ENCODE measurements at places on chromosomes 1 and 21.

DNA sequence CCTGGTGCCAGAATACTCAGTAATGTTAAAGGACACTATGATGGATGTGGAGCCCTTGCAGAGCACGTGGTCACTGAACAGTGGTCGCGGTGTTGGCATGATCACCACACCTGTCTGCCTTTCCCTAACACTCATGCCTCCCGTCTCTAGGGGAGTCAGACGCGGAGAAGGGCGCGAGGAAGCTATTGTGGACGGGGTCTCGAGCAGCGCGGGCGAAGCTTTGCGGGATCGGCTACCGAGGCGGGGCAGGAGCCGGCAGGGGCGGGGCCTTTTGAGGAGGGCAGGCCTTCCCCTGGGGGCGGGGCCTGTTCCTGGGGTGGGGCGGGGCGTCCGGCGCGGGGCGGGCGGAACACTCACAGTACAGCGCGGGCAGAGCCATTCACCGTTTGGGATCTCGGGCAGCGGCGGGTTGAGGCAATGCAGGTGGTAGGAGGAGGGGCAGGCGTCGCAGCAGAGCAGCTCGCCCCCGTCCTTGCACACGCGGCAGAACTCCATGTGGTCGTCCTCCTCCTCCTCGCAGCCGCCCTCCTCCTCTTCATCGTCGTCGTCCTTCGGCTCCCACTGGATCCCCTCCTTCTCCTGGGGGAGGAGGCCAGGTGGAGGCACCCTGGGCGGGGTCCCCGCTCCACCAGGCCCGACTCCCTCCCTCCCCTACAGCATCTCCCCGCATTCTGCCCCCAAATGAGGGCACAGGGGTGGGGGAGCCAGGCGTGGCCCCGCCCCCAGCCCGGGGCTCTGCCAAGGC lies 31.5 kb downstream of the CHD5 start:
- DNase-seq: peak; percentile 58

DNA sequence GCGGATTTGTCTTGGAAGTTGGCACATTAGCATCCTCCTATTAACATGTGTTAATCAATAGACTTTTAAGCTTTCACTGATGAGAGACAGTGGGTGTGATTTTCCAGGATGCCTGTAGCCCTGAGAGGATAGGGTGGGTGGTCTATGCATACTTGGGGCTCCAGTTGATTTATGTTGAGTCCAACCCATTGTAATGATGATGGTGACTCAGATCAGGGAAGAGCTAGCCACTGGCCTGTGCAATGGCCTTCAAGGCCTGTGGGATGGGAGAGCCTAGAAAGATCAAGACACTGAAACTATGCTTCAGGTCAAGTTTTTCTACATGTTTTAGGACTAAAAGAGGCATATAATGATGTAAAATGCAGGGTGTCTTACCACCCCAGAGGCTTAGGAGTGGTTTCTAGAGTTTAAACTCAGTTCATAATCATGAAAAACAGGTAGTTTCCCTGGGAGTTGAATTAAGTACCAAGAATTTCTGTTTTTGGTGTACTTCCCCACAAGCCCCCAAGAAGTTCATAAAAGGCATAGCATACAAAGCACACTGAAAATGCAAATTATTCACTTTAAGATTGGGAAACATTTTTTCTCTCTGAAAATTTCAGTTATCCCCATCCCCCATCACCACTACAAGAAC lies 19.9 kb downstream of the BEND5 start:
- no peak for DNase-seq

DNA sequence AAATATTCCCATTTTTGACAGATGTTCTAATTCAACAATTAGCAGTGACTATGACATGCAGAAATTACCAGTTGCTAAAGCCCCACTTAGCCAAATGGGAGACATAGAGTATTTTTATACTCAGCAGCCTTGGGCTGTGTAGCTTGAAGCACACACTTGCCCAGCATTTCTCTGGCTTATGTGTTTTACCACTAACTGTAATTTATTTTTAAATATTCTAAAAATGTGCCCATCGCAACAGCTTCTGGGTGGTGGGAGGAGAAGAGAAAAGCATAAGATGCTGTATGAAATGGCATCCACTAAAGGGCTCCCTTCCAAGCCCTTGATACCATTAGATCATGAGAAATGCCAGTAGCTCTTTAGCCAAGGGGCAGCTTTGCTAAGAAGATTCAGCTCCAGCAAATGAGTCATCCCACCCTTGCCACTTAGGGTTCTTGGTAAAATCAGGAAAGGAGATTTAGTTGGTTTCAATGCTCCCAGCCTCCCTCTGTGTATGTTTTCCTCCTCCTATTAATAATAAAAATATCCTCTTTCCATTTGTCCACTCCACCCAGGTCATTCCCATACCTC lies 462.7 kb upstream of the DEPDC1 start:
- DNase-seq: no peak

- DNase-seq: no peak
These were observed 41.5 kb downstream of the LRRC53 start for GRCh38 chr1:74470936-74471335.

DNA sequence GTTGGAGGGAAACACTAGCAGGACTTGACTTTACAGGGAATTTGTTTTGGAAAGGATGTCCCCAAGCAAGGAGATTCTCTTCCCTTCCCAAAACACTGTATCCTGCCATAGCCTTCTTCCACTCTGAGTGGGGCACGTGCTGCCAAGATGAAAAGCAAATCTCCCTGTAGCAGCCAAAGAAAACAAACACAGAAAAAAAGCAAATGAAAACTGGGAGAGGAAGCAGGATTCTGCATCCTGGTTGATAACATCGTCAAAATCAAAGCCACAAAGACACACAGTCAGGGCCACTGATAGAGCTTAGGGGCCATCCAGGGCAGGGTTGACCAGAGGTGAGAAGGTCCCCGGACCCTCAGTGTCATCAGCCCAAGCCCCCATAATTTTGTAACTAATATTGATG lies 16.0 kb upstream of the MTARC2 start:
- no peak for DNase-seq
